Fibroblast of skin of right quadriceps (primary cell): ENCODE measurements at places on chromosomes 12 and 14.

DNA sequence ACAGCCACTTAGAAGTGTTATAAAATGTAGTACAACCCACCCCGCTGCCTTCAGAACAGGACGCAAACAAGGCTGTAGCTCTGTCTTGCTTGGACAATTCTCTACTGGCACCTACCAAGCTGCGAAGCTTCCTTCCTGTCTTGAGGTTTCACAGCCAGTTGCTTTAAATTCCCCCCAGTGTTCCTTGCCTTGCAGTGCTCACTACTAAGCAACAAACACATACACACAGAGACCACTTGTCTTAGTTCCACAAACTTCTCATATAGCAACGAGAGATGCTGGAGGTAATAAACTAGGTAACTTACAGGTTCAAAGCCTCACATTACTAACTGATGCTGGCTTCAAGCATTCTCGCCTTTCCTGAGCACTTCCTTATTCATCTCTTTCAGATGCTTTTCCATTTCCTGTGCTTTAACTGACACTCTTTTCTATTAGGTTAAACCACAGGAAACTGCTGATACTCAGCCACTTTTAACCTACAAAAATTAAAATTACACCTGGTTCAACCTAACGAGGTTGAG lies 91.5 kb upstream of the PTGDR start:
- DNase-seq: no peak

DNA sequence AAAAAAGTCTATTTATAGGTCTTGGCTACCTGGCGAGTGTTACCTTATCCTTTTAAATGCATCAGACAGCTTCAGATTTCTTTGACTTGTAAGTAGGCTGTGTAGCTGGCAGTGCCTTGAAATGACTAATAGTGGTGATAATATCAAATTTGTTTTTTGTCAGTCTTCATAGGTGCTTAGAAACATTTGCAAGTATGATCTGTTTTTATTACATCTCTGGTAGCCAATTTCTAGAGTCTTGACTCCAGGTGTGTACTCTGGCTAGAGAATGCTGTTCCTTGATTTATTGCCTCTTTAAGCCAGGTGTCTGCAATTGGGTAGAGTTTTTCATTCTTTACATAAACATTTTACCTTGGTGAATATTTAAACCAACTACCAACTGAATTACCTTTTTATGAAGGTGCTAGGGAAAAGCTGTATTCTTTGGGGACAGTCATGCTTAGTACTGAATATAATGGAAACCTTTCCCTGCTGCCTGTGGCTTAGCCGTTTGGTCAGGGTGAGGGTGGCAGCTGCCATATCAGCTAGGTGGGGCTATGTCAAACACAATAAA lies 32.6 kb downstream of the MLXIP start:
- DNase-seq: no peak

GRCh38 chr12:4819654-4820053 lies 90.1 kb upstream of the KCNA1 start:
- DNase-seq: peak; percentile 43

GRCh38 chr14:63452796-63453195 lies 90.4 kb downstream of the PPP2R5E start:
- no peak for DNase-seq

DNA sequence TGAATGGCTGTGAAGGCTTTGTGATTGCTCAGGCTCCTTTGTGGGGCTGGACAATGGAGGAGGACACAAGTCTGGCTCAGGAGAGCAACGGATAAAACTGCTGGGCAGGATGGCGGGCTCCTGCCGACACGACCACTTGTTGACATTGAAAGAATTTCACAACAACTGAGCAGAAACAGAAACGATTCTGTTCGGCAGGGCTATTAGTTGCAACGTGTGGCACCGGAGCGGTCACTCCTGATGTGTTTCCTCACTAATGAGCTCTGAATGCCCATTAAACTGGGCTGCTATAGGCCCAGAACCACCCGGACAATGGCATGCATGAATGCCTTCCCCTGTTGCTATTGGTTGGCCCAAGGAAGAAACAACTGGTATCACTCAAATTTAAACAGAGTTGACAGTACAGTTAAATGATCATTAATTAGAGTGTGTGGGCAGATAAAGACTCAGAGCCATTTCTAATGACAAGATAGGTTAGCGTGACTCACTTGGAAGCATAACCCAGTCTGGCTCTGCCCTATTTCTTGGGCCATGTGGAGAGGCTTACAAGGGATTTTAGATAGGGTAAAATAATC lies 142.9 kb downstream of the ASCL1 start:
- DNase-seq: no peak

DNA sequence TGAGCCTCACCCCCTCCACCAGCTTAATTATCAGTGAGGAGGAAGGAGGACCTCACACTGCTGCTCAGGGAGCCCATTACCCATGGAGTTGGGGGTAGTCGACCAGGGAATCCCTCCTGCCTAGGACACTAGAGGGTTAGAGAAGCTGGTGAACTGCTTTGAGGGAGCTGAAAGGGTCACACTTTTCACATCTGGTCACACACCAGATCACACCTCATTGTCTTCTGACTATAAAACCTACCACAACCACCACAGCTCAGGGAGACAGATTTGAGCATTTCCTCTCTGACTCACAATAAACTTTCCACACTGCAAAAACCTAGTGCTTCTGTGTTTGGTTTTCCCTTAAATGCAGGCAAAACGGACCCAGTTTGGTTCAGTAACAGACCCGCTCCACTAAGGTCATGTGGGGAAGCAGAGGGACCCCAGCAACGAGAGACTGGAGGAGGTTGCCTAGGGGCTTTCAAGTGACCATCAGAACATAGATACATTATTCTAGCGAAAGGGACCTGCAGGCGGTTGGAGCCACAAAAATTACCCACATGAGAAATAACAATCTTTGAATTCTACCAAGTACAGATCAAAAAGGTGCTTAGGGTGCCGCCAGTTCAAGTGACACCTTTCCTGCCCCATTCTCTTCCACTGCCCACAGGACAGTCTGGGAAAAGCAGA lies 151.4 kb upstream of the AVPR1A start:
- DNase-seq: peak; percentile 24

- peak; percentile 59 for DNase-seq
Observed at GRCh38 chr12:111063295-111064026, 143.1 kb upstream of the MYL2 start.

GRCh38 chr14:35747379-35747778 lies 61.7 kb downstream of the RALGAPA1 start:
- DNase-seq: no peak

DNA sequence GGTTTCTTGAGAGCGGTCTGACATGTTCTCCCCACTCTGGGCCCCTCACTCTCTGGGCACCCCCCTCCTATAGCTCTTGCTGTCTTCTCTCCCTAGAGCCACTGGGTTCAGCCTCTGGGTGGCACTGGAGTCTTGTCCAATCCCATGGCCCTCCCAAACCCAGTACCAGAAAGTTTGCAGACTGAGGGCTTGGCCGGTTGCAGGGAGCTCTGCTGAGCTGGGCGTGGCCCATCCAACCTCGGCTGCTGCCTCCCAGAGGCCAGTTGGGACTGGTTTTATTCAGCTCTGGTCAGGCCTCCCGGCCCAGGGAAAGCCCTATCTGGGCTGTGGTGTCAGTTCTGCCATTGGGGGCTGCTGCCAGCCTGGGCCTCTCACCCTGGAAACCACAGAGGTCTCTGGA lies 37.9 kb downstream of the ISCA2 start:
- peak; percentile 38 for DNase-seq

- DNase-seq: no peak
Observed at GRCh38 chr12:126607157-126607556, 1541.9 kb downstream of the AACS start.

DNA sequence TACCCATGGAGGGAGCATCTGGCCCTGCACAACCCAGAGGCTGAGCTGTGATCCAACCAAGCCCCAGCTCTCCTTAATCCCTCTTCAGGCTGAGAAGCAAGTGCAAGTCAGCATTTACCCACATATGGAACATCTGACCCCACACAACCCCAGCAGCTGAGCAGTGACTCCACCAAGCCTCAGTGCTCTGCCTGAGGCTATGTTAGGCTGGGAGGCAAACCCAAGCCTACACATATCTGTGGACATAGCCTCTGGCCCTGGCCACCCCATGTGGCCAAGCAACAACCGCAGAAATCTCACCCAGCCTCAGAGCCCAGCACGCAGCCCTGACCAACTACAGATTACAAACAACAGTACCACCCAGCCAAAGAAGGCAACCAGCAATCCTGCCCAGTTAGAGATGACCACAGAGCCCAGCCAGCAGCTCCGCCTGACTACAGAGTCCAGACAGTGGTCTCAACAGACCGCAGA lies 142.8 kb downstream of the NUAK1 start:
- DNase-seq: no peak

DNA sequence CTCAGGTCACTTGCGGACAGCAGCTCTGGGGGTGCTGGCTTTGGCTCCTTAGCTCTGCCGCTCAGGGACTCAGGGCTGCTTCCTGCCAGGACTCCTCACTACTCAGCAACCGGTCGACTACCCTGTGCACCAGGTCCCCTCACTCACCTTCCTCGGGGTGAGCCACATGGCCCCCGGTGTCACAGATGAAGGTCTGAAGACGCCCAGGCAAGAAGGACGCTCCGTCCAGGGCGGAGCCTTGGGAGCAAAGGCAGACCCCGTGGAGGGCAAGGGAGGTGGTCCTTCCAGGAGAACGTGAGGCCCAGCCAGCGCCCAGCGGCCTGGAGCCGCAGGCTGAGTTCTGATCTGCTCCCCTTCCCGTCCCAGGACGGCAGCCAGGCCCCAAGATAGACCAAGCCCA lies 32.0 kb downstream of the SLC6A12 start:
- no peak for DNase-seq

DNA sequence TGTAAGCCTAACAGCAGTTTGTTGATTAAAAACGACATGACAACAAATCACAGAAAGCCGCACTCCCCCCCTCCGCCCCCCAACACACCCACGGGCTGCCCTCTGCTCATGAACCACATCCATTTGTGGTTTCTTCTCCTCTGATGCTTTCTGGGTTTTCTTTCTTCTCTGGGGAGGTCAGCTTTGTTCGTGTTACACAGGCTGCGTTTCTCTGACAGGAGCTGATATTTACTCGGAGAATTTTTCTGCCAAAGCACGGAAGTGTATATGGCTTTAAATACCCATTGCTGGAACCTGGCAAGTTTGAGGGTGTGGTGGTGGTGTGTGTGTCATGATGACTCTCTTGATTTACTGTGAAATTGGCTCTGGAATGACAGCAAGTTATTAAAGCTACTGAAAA lies 883.7 kb upstream of the TMEM132C start:
- peak; percentile 17 for DNase-seq

DNA sequence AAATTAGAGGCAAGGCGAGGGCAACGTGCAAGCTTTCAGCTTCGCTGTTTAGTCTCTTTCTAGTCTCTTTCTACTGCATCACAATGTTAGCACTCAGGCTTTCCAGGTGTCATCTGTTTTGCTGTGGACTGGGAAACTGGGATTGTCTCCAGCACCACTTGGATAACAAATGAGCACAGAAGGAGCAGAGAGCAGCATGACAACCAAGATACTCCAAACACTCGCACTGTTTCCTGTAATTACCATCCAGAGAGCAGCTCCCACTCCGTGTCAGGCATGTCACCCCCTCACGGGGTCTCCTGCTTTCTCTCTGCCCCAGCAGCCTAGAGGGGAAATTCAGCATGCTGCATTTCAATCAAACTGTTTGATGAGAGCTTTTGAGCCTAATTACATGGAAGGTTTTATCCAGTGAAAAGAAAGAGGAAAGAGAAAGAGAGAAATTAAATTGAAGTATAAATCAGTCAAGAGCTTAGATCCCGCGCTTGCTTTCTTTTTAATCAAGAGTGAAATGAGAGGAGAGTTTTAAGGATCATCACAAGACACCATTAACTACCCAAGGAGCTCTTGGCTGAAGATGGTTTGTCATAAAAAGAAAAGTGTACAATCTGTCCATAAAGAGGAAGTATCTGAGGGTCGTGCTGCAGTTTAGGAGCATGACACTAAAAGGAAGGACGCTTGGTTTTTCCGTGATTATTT lies 917.7 kb downstream of the DIO2 start:
- DNase-seq: no peak

DNA sequence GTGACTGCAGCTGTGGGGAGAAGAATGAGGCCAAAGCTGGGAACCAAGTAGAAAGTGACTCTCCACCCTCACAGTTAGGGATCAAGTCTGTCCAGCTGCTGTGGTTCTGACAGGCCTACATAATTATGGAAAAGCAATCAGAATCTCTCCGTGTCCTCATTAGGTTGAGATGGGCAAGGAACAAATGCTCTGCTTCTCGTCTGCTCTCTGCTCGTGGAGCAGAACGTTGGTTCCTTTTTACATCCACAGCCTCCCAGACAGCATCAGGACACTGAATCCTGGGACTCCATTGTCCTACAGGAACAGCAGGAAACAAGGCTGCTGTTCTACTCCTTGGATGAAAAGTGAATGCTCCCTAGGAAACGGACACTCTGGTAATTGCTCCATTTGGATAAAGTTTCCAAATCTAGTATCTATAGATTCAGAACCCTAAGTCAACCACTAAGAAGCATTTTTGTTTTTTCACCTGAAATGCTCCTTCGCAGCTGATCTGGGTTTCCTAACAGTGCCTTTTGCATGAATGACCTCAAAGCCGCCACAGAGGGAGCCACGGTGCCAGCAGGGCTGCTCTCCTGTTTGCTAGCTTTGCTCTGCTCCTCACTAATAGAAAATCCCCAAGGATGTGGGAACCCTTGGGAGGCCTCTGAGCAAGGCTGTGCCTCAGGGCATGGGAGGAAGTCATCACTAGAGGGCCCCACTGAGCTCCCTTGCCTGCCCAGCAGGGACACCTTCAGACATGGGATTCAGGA lies 102.0 kb downstream of the EGLN3 start:
- DNase-seq: peak; percentile 32

DNA sequence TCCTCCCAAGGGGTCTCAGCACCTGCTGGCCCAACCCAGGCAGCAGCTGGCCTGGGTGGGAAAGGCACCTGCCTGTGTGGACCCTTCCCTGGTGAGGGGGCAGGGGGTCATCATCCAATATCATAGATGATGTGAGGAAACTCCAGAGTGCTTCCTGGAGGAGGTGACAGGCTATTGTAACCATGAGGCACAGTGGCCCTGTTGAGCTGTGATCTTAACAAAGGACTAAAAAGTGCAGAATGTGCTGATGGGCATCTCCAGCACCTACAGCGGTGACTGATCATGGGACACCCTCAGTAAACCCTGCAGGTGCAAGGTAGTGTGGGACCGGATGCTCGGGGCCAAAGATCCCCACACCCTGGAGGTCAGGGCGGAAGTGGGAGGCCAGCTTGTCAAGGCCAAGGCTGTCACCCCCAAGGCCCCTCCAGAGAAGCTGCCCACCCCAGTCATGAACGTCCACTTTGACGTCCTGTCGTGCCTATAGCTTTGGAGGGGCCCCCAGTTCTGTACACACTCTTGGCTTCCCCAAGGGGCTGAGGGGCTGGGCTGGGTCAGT lies 7.5 kb downstream of the MMP17 start:
- no peak for DNase-seq

DNA sequence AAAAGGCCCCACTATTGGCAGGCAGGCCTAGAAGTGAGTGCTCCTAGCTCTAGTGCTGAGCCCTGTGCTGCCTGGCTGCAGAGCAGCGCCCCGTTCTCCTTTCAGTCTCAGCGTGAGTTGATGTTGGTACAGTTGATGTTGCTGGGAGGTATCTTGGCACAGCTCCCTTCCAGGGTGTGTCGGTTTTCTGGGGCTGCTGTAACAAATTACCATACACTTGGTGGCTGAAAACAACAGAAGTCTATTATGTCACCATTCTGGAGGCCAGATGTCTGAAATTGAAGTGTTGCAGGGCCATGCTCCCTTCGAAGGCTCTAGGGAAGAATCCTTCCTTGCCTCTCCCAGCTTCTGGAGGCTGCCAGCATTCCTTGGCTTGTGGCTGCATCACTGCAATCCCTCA lies 151.4 kb downstream of the TSPAN9 start:
- DNase-seq: no peak
